IMR-90 (cell line): ENCODE measurements at places on chromosomes 2 and 18. TPM values are rescaled to one million over a fixed set of nuclear protein-coding genes. Genes with fewer than 3 reads are reported as not detected.

DNA sequence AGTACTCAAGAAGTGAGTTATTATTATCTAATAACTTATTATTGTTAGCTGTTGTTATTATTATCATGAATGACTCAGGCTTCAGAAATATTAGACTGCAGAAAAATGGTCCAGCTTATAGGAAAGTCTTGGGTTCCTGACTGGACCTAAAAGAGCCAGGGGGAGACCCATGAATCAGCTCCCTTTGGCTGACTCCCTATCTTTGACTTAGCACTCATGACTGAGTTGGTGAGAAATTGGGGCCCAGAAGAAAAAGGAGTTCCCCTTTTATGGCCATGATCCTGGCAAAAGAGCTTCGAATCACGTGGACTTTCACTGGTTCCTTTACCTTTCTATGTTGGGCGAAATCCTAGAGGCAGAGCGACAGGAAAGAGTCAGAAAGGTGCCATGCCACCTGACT is 145.8 kb downstream of the MYO3B start:
- no peak overlapping the region for H3K27ac ChIP-seq
- no peaks in the 10 kb centered on the region for H3K36me3 ChIP-seq
- peaks cover 2% of the 10 kb centered on the region; the same call in 1 of the 2 replicates for H3K27me3 ChIP-seq
- H3K4me3 ChIP-seq: no peak overlapping the region
- no peaks in the 10 kb centered on the region for H3K4me1 ChIP-seq

DNA sequence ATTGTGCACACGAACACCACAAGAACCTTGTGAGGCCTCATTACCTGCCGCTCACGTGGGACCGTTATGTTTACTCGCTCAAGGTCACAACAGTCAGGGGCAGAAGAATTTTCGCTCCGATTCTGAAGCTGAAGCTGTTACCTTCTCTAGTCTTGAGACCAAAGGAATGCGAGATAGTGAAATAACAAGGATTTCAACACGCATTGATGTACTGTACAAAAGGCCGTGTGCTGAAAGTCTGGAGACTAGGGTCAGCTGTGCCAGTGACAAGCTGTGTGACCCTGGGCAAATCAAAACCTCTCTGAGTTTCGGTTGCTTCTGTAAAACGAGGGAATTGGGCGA is 583 bp downstream of the NEMP2 start:
- peak overlapping the region; percentile 80 for H3K4me3 ChIP-seq
- peaks cover 17% of the 10 kb centered on the region for H3K4me1 ChIP-seq
- no peak for DNase-seq
- no peaks in the 10 kb centered on the region for H3K27me3 ChIP-seq
- peak overlapping the region; percentile 69 for H3K27ac ChIP-seq

GRCh38 chr2:127226520-127227263 is 6.6 kb upstream of the CYP27C1 start:
- no peaks in the 10 kb centered on the region for H3K36me3 ChIP-seq
- peak; percentile 95 for DNase-seq
- H3K4me1 ChIP-seq: peaks cover 6% of the 10 kb centered on the region; the same call in 1 of the 2 replicates

GRCh38 chr18:75203416-75204268 is 5.3 kb downstream of the PTGR3 start:
- peak; percentile 52 for DNase-seq
- H3K4me3 ChIP-seq: peak overlapping the region; percentile 66; the same call in 1 of the 2 replicates
- H3K27ac ChIP-seq: peak overlapping the region; percentile 97
- peaks cover 10% of the 10 kb centered on the region for H3K4me1 ChIP-seq
- peaks cover 16% of the 10 kb centered on the region for H3K36me3 ChIP-seq
- H3K27me3 ChIP-seq: no peaks in the 10 kb centered on the region

GRCh38 chr2:34112161-34112560 is 513.1 kb upstream of the FAM98A start:
- no peaks in the 10 kb centered on the region for H3K36me3 ChIP-seq
- H3K4me3 ChIP-seq: no peak overlapping the region
- no peak overlapping the region for H3K27ac ChIP-seq
- no peak for DNase-seq
- H3K27me3 ChIP-seq: no peaks in the 10 kb centered on the region

Gene LDLRAD4
- not detected in 2 replicates for total RNA-seq

Gene MBP
- total RNA-seq: 0.90 and 1.4 TPM in 2 replicates

Gene CRYBA2
- total RNA-seq: not detected in 2 replicates

Gene AUP1
- total RNA-seq: 45.8 and 47.5 TPM in 2 replicates

Gene PAX3
- not detected in 2 replicates for total RNA-seq

DNA sequence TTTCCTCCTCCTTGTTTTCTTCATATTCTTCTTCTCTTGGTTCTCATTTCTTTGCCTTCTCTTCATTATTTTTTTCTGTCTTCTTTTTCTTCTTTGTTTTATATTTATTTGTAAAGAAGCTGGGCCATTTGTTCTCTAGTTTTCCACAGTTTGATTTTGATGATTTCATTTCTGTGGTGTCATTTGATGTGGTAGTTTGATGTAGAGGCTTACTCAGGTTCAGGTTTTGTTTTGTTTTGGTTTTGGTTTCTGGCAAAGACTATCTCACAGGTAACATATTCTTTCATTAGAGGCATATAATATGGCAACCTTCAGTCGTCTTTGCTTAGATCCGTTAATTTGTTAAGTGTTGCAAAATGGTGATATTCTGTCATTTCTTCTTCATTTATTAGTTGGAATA is 75.3 kb downstream of the BABAM2 start:
- DNase-seq: no peak
- no peak overlapping the region for H3K4me3 ChIP-seq
- peaks cover 2% of the 10 kb centered on the region; the same call in 1 of the 2 replicates for H3K4me1 ChIP-seq
- H3K27ac ChIP-seq: no peak overlapping the region
- no peaks in the 10 kb centered on the region for H3K36me3 ChIP-seq
- H3K27me3 ChIP-seq: no peaks in the 10 kb centered on the region

- no peak for DNase-seq
- no peaks in the 10 kb centered on the region for H3K4me1 ChIP-seq
- peaks cover 39% of the 10 kb centered on the region for H3K27me3 ChIP-seq
- no peak overlapping the region for H3K4me3 ChIP-seq
Measured at GRCh38 chr18:8504424-8504823, 104.8 kb upstream of the RAB12 start.

Gene SNTG2
- under 0.01 and 0.56 TPM in 2 replicates for total RNA-seq

DNA sequence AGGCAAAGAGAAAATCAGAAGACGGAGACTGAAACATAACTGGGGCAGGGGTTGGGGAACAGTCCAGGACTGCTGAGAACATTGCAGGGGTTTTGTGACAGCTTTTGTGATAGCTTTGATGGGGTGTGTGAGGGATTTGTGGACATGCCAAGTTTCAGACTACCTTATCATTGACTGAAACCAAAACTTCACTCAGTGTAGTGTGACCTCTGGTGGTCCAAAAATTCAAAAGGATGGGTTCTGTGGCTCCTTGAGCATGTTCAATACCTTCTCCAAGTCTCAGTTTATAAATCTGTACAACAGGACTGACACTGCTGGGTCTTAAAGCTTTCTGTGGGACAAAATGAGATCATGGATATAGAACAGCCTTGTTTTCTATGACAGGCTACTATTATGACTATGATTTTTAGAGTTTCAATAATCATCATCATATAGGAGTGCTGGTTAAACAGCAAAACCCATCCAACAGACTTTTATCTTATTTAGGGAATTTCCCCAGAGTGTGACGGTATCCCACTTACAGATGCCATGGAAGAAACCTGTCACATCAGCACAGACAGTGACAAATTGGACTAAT is 259.2 kb upstream of the SLC14A2 start:
- no peaks in the 10 kb centered on the region for H3K36me3 ChIP-seq
- peaks cover 12% of the 10 kb centered on the region; the same call in 1 of the 2 replicates for H3K27me3 ChIP-seq
- DNase-seq: no peak
- no peak overlapping the region for H3K4me3 ChIP-seq

Gene ATP6V1B1
- 0.28 TPM in 1 of 2 replicates, not detected in the other for total RNA-seq

Gene ZNF236
- 9.7 and 11.1 TPM in 2 replicates for total RNA-seq

Gene RGPD3
- 0.18 and 0.56 TPM in 2 replicates for total RNA-seq

DNA sequence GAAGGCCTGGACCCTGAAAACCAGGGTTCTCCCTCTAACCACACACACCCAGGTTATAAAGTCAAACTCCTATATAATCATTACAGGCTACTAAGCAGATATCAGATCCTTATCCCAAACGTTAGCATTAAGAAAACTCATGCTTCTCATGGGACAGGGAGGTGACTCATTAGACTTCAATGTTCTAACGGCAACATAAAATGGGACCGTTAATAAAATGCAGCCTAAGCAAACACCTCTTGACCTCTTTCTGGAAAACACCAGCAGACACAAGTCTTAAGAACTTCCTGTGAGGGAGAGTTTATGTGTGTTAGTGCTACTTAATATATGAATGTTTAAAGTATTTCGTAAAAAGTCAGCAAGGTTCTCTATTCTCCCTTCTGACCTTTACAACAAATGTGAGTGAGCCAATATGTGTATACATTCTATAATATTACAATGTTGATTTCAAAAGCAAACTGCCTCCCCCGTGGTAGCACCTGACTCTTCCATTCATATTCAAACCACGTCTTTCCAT is 31.7 kb downstream of the LPIN2 start:
- H3K4me3 ChIP-seq: no peak overlapping the region
- peak; percentile 95 for DNase-seq
- H3K36me3 ChIP-seq: no peaks in the 10 kb centered on the region

DNA sequence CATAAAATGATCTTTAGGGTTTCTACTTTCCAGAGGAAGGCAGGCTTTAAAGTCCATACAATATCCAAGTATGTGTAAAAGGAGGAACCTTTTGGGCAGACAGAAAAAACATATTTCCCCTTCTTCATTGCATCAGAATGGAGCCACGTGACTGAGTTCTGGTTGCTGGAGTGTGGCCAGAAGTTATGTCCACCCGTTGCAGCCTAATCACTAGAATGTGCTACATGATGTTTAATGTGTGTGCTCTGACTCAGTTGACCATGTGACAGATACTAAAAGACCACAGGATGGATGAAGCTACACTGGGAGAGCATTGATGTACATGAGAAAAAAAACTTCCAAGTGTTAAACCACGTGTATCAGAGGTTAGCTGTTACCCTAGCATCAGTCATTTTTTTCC is 460.9 kb downstream of the RIT2 start:
- no peak overlapping the region for H3K4me3 ChIP-seq
- no peaks in the 10 kb centered on the region for H3K4me1 ChIP-seq
- no peak for DNase-seq
- no peak overlapping the region for H3K27ac ChIP-seq

- no peaks in the 10 kb centered on the region for H3K36me3 ChIP-seq
- H3K27ac ChIP-seq: no peak overlapping the region
- peaks cover 2% of the 10 kb centered on the region for H3K4me1 ChIP-seq
- no peak overlapping the region for H3K4me3 ChIP-seq
- H3K27me3 ChIP-seq: no peaks in the 10 kb centered on the region
- no peak for DNase-seq
Measured at GRCh38 chr18:34657860-34658500, 52.1 kb upstream of the DTNA start.

GRCh38 chr2:144629935-144630334 is 110.0 kb upstream of the ZEB2 start:
- peak; percentile 2 for DNase-seq
- no peak overlapping the region for H3K4me3 ChIP-seq
- no peaks in the 10 kb centered on the region; the same call in 1 of the 2 replicates for H3K27me3 ChIP-seq
- no peaks in the 10 kb centered on the region for H3K36me3 ChIP-seq

- no peak overlapping the region for H3K27ac ChIP-seq
- H3K4me1 ChIP-seq: no peaks in the 10 kb centered on the region
- H3K36me3 ChIP-seq: no peaks in the 10 kb centered on the region
- no peak for DNase-seq
Measured at GRCh38 chr2:224209555-224210285, 170.6 kb upstream of the SERPINE2 start.

DNA sequence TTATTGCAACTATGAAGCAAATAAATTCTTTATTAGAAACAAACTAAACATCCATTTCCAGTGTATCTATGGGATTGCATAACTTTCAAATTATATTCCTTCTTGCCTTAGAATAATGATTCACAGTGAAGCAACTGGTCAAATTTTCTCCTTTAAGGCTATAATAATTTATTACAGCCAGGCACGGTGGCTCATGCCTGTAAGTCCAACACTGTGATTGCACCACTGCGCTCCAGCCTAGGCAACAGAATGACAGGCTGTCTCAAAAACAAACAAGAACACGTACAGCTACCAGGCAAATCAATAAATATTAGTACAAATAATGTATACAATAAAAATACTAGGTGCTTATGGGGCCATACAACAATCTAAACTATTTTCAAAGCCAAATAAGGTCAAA is 1416.2 kb downstream of the LRP1B start:
- no peaks in the 10 kb centered on the region for H3K4me1 ChIP-seq
- no peak overlapping the region for H3K27ac ChIP-seq
- H3K36me3 ChIP-seq: no peaks in the 10 kb centered on the region
